ENCODE measurements at places on chromosomes 7 and 10.

DNA sequence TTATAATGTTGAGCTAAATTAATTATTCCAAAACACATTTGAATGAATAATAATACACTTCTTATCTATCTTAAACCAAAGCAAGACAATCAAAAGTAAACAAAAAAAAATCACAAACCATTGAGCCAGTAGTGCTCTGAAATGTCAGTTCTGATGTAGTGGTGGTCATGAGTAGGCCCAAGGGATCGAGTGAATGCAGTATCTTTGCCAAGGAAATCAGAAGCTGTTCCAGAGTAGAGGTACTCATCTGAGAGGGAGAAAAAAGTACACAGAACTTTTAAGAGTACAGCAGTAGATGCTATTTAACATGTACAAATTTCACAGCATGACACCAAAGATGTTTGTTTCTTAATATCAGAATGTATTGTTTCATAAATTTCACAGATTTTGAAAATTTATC, 121.5 kb downstream of the SEMA3D start:
- peak; percentile 47 for DNase-seq

DNA sequence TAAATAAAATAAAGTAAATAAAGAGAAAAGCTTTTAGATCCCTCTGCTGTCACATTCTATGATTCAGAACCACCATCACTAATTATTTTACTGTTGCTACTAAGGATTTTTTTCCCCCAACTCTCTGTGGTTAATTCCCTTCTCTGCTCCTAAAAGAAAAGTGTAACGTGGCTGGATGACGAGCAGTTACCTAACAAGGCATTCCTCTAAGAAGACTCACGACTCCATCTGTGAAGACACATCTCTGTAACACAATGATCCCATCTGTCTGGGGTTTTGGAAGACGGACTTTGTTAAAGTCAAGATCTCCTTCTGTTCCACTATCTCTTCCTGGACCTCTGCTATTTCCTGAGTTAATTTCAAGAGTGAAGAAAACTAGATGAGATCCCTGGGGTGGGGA, 179.9 kb downstream of the SFMBT2 start:
- no peak for DNase-seq

GRCh38 chr7:138002828-138003189, 923 bp upstream of the CREB3L2 start:
- no peak for DNase-seq

GRCh38 chr7:69527706-69528105, 70.6 kb upstream of the AUTS2 start:
- no peak for DNase-seq

GRCh38 chr7:120165227-120165626, 107.7 kb upstream of the KCND2 start:
- no peak for DNase-seq

- no peak for DNase-seq
Observed at GRCh38 chr7:2864204-2864985, 20.3 kb upstream of the GNA12 start.

GRCh38 chr10:74643596-74643975, 182.8 kb upstream of the KAT6B start:
- DNase-seq = no peak

DNA sequence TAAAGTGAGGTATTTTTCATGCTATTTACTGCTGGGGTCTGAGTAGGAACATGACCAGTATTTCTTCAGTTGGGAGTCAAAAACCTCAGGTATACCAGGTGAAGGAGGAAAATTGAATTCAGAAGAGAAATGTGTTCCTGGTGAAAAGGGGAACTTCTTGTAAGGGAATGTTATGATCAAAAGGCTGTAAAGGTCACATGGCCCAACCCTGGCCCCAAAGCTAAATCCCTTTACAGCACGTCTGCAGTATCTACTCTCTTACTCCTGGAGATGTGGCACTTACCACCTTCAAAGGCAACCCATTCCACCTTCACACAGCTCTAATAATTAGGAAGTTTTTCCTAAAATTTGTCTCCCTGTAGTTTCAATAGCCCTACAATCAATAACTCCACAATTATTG, 15.2 kb downstream of the PIK3AP1 start:
- DNase-seq = no peak

GRCh38 chr10:52814506-52814905, 41.9 kb upstream of the MBL2 start:
- no peak for DNase-seq

DNA sequence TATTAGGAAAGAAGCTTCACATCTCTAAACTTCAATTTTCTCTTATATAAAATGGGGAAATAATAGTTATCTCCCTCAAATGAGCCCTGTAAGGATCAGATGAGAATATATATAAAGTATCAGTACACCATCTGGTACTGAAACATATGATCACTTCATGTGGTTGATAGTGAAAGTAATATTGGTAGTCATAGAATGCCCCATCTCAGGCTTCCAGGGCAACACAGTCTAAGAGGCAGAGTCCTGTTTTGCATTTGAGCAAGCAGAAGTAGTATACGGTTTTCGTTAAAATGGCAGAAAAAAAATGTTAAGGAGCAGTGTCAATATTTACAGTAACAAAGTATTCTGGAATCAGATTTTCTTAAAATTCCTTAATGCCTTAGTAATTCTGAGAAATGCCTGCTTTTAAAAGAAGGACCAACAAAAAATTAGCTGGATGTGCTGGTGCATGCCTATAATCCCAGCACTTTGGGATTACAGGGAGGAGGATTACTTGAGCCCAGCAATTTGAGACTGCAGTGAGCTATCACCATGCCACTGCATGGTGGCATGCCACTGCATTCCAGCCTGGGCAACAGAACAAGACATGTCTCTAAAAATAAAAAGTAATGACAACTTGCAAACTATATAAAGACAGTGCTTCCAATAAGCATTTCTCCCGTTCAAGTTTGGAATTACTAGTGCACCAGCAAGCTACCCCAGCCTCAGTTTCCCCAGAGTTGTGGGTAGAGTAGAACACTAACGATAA, 19.8 kb downstream of the KBTBD2 start:
- DNase-seq = no peak

DNA sequence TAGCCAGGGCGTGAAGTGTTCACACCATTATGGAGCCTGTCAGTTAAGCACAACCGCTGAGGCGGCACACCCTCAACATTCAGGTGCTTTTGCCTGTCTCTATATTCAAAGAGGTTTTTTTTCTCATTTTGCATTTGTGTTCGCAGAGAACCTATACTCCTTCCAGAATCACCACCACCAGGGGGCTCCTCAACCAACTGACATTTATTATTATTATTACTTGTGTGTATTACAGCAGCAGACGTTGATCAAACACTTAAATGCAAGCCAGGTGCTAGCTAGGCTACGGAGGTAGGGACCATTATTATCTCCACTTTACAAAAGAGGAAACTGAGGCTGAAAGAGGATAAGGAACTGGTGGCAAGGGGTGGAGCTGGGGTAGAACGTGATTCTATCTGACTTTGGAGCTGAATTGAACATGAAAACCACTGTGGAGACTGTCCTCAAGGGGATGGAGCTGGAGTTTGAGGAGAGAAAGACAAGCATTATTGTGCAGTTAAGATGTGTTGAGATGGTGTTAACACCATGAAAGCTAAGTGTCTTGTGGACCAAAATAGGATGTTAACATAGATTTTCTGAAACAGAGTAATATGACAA, 133.8 kb upstream of the PLXNA4 start:
- peak; percentile 17 for DNase-seq

GRCh38 chr7:150631866-150632864, at the start of gene GIMAP6:
Gene GIMAP6, minus strand, starts transcription at chr7:150632385. Its CDS starts 2,243 bp downstream, at chr7:150630142.
- no peak for DNase-seq

DNA sequence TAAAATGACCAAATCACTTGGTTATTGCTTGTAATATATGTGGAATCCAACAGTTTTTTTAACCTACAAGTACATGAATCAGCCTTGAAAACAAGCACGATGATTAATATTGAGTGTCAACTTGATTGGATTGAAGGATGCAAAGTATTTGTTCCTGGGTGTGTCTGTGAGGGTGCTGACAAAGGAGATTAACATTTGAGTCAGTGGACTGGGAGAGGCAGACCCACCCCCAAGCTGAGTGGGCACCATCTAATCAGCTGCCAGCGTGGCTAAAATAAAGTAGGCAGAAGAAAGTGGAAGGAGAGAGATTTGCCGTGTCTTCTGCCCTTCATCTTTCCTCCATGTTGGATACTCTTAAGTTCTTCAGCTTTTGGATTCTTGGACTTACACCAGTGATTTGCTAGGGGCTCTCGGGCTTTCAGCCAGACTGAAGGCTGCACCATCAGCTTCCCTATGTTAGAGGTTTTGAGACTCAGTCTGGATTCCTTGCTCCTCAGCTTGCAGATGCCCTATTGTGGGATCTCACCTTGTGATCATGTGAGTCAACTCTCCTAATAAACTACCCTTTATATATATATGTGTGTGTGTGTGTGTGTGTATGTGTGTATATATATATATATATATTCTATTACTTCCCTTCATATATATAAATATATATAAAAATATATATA, 118.4 kb upstream of the WDR11 start:
- no peak for DNase-seq

- no peak for DNase-seq
Observed at GRCh38 chr10:77011874-77012811, 625.5 kb downstream of the KCNMA1 start.

- no peak for DNase-seq
Observed at GRCh38 chr7:126973066-126973465, 279.7 kb downstream of the GRM8 start.

GRCh38 chr10:5788969-5789368, 24.3 kb downstream of the GDI2 start:
- DNase-seq = no peak

DNA sequence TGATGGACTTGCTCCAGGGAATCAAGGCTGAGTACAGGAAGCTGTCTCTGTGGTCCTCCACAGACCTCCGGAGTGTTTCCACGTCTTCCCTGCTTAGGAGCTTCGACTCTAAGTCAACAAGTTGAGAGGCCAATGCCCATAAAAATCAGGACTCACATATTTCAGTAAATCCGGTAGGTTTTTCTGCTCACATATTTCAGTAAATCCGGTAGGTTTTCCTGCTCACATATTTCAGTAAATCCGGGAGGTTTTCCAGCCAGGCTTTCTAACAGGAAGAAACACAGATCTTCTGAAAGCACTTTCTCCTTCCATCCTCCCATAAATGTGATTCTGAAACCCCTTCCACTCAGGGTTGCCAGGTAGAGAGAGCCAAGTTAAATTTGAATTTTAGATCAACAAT, 340.1 kb upstream of the SHH start:
- no peak for DNase-seq

DNA sequence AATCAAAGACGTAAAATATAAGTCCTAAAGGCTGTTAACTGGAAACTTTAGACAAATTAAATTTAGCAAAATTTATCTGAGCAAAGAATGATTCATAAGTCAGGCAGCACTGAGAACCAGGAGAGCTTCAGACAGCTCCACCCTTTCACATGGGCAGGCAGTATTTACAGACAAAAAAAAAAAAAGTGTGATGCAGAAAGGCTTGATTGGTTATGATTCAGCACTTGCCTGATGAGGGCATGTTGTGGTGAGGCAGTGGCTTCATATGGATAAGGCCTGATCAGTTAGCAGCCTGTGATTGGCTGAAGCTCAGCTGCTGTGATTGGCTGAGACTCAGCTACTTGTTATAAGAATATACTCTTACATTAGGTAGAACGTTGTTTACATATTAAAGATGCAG, 495.4 kb upstream of the POM121L12 start:
- DNase-seq = no peak

- DNase-seq = no peak
Observed at GRCh38 chr7:80140388-80140787, 5.8 kb downstream of the GNAI1 start.

- DNase-seq = no peak
Observed at GRCh38 chr10:62972103-62972502, 155.9 kb upstream of the EGR2 start.

GRCh38 chr7:144437370-144438191, 34.1 kb upstream of the NOBOX start:
- DNase-seq = peak; percentile 52

GRCh38 chr7:132930881-132931280, 151.0 kb downstream of the CHCHD3 start:
- peak; percentile 1 for DNase-seq

- peak; percentile 41 for DNase-seq
Observed at GRCh38 chr10:118865998-118866693, 111.4 kb upstream of the CACUL1 start.

GRCh38 chr10:79438021-79438698, 7.3 kb downstream of the ZCCHC24 start:
- no peak for DNase-seq

GRCh38 chr7:95169678-95170077, 154.7 kb downstream of the PON1 start:
- no peak for DNase-seq

- no peak for DNase-seq
Observed at GRCh38 chr7:102429141-102429899, 4.1 kb upstream of the ORAI2 start.

DNA sequence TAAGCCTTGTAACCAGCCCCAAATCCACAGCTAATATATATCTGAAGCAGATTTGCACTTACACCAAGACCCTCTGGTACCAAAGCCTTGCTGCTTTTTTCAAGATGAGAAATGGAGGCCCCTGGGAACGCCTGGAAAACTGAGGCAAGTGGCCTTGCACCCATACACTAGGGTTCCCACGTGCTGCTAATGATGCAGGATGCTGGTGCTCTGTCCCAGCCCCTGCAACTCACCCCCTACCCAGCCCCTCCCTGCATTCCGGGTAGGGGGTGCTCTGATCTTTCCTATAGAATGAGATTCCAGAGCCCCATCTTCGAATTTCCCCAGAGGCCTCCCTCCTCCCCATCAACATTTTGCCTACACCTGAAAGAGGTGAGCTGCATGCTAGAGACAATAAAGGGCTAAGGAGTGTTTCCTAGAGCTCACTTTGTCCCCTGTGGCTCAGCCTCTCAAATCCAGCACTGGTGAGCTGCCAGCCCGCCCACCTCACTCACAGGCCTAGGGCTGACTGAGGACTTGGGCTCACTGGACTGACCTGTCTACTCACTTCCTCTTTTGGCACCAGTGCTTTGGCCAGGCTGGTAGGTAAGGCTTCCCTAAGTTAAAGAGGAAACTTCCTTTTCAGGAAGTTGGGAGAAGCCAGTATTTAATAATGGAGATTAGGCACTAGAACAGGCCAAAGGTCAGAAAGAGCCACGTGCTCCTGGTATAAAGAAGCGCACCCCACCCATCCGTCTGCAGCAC, 9.8 kb downstream of the RBP4 start:
- DNase-seq = no peak

GRCh38 chr7:101832685-101833375, 15.4 kb downstream of the CUX1 start:
- DNase-seq = no peak

DNA sequence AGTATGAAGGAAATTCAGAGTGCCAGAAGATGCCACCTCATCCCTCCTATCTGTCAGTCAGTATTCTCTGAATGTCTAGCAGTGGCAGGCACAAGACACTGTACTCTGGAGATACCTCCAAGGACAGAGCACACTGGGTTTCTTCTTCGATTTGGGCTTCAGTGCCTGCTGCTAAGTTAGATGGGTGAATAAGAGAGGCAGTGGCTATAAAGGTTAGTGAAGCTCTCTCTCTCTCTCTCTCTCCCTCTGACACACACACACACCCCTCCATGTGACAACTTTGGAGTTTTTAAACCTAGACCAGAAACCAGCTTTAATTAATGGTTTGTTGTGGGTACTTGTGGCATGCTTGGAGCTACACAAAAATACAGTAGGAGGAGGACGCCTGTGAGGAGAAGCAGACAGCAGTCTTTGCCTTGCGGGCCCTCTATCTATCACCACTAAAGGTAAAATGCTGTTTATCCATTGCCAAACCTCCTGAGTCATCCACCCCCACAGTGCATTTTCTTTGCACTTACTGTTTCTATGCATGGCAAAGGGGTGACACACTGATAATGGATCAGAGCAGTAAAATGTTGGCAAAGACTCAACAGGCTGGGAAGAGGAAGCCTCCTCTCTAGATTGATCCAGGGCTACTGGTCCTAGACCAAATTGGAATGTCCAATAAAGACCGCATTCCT, 102.5 kb downstream of the TRIL start:
- no peak for DNase-seq

GRCh38 chr10:27252267-27253000, 11.8 kb upstream of the ACBD5 start:
- no peak for DNase-seq
